Activated naive CD4-positive, alpha-beta T cell treated with Interleukin-2 at 50 U/mL for 16 hours (primary cell): ENCODE measurements at places on chromosomes 16 and 17.
A peak's percentile ranks its signal among the peaks of the same experiment; 100 is the strongest.

DNA sequence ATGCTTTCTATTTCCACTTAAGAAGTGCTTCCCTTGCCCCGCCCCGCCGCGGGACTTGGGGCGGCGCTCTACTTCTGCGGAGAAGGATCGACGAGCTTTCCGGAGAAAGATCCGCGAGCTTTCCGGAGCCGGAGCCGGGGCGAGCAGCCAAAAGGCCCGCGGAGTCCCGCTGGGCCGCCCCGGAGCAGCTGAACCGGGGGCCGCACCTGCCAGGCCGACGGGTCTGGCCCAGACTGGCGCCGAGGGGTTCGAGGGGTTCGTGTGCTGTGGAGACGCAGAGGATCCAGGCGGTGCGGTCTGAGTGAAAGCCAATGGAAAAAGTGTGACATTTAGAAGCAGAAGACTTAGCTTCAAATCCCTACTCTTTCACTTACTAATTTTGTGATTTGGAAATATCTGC is 50.8 kb downstream of the TBC1D26 start:
- no peak for DNase-seq

DNA sequence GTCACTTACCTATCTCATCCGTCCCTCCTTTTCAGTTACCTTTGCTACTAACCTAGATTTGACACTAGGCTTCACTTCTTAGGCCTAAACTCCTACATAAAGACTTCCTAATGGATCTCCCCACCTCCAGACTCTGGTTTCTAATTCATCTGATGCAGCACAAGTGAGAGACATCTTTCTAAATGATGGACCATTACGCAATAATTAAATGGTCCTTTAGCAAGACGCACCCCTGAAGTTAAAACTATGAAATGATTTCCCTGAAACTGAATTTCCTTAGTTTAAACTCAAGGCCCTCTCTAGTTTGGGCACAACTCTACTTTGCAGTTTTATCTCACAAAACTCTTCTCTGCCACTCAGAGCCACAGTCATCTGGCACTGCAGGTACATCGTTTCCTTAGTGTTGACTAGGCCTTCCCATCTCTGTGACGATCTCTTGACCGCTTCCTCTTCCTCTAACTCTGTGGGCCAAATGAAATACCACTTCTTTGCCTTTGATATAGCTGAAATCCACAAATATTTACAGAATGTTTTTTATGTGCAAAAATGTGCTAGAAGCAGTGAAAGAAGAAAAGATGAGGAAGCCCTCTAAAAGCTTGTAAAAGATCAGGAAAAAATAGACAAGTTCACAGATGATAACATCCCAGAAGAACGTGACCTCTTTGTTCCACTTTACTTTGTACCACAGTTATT is 3.3 kb downstream of the SYNRG start:
- DNase-seq = peak; percentile 25

DNA sequence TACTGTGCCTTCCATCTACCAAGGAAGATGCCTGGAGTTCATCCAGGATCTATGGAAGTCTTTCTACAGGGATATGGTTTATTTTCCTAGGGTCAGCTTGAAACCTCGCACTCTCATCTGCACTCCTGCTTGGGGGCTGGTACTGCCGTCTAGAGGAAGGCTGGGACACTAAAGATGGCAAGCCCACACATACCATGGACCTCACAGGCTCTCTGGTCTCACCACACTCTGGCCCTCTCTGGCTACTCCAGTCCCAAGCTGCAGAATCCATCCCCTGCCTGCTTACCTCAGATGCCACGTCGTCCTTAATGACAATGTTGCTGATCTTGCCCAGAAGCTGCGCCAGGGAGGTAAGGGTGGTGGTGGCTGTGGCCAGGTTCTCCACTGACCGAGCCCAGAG is 2.1 kb upstream of the UNC119 start:
- DNase-seq = no peak

- no peak for DNase-seq
Observed at GRCh38 chr16:68070806-68071517, 14.2 kb upstream of the NFATC3 start.

DNA sequence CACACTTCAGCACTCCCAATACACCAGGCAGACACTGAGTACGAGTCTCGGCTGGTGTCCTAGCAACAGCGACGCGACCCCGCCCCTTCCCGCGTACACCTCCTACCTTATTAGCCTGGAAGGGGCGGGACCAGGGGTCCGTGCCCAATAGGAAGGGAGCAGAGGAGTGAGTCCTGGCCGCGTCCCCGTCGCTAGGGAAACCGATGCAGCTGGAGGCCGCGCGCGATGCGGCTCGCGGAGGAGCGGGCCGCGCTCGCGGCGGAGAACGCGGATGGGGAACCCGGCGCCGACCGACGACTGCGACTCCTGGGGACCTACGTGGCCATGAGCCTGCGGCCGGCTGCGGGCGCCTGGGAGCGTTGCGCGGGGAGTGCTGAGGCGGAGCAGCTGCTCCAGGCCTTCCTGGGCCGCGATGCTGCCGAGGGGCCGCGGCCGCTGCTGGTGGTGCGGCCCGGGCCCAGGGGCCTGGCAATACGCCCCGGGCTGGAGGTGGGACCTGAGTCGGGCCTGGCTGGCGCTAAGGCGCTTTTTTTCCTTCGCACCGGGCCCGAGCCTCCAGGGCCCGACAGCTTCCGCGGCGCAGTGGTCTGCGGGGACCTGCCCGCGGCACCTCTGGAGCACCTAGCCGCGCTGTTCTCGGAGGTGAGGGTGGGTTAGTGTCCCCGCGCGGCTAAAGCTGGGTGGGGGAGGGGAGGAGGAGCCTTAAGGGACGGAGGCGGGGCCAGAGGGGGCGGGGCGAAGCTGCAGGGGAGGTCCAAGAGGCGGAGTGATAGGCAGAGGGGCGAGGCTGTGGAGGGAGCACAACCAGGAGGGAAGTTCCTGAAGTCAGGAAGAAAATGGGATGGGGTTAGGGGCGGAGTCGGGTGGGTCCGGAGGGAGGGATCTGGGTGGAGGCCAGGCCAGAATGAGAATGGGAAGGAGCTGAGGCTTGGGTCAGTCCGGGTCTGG is at the start of gene DNAH9:
Gene DNAH9 (plus strand): TSS at position 197 of the 948 bp plus-strand sequence. CDS start 29 bp downstream, at position 226.
- DNase-seq = no peak
